ENCODE measurements at places on chromosomes 3 and 15. TPM values are rescaled to one million over a fixed set of nuclear protein-coding genes. Genes with fewer than 3 reads are reported as not detected.

DNA sequence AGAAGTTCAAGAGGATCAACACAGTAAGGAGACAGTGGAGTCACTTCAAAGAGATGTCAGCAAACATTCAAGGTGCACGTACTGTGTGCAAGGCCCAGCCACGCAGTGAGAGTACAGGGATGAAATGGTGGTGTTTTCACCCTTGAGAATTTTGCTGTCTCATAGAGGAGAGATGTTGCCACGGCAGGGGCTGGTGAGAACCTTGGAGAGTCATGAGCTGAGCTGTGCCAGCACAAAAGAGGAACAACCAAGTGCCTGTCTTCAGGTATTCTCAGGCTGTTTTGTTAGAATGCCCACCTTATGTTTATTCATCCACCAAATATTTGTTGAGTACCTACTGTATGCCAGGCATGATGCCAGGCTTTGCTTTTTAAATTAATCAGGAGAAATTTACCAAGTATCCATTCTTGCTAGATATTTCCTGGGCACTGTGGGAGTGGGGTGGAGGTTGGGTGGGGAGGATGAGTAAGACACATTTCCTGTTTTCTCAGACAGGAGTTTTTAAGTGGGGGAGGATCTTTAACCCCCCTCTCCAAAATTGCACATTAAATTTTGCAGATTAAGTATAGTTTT, 72.6 kb downstream of the SLC6A11 start:
- H3K4me1 ChIP-seq: no peaks in the 10 kb centered on the region
- no peaks in the 10 kb centered on the region for H3K27me3 ChIP-seq
- no peak for DNase-seq
- H3K27ac ChIP-seq: no peak overlapping the region

DNA sequence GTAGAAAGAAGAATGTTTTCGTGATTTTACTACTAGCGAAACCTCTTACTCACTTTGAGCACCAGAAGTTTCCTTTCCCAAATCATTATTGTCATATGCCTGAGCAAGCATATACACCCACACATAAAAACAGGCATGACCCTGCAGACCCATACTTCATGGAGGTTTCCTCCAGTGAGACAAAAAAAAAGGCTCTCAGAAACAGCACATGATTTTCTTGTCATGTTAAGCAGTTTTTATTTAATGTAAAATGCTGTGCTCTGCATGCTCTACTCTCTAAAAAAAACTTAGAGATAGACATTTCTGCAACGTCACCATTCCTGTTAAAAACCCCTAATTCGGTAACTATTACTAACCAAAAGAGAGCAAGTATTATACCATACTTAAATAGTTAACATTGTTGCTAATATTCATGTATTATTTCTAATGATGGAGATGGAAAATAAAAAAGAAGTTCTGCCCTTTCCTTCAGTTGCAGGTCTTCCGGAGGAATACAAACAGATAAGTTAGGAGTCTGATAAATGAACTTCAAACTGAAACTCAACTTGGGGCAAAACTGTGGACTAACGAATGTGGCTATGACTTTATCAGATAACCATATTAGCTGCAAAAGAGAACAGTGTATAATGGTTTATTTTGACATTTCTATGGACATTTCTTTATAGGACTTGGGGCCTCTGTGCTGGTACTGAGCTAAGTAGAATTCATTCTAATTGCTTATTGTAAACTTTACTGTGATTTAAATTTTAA, 15.9 kb downstream of the CD200R1 start:
- no peaks in the 10 kb centered on the region for H3K27me3 ChIP-seq
- no peak overlapping the region for H3K4me3 ChIP-seq
- no peak overlapping the region for H3K27ac ChIP-seq
- H3K36me3 ChIP-seq: no peaks in the 10 kb centered on the region
- H3K4me1 ChIP-seq: no peaks in the 10 kb centered on the region

ST3GAL6 gene
- total RNA-seq: 6.0 TPM

GRCh38 chr15:99906793-99907192, 173.6 kb upstream of the LYSMD4 start:
- no peak overlapping the region for H3K27ac ChIP-seq
- no peaks in the 10 kb centered on the region for H3K36me3 ChIP-seq
- H3K4me3 ChIP-seq: no peak overlapping the region
- no peaks in the 10 kb centered on the region for H3K27me3 ChIP-seq

DNA sequence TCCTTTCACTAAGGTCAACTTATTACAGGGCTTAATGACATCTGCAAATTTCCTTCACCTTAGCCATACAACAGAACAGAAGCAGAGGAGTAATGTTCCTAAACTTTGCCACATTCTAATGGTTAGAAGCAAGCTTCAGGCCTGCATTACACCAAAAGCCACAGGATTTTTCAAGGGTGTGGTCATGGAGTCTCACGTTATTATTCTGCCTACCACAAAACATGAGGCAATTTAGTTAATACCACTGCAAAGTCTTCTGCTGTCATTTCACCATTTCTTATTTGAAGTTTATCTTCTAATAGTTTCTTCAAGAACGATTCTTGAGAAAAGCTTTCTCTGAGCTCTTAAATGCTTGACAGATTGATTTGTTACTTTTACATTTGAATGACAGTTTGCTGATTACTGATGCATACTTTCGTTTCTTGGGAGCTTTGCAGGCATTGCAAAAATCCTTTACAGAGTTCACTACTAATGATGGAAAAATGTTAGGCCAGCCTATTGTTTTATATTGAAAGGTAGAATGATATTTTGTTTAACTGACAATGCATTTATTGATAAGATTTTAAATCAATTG, 1257.1 kb downstream of the NSUN3 start:
- no peak for DNase-seq
- H3K36me3 ChIP-seq: no peaks in the 10 kb centered on the region
- H3K27me3 ChIP-seq: no peaks in the 10 kb centered on the region
- H3K4me1 ChIP-seq: no peaks in the 10 kb centered on the region

DNA sequence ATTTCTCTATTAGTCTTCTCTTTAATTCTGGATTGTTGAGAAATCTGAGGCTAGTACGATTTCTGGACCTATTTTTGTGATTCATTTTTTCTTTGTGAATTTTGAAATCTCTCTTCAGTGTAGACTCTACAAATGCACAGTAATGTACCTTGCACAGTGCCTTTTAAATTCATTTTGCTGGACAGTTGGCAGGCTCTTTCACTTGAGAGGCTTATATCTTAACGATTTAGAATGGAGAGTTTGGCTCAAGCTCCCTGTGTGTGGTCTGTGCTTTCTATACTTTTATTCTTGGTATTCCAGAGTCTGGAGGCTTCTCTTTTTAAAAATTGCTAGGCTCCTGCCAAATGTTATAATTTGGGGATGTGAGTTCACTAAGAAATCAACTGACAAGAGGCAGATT, 8.8 kb downstream of the CRYBG3 start:
- no peaks in the 10 kb centered on the region for H3K27me3 ChIP-seq
- DNase-seq: no peak
- no peaks in the 10 kb centered on the region for H3K4me1 ChIP-seq
- no peaks in the 10 kb centered on the region for H3K36me3 ChIP-seq
- H3K4me3 ChIP-seq: no peak overlapping the region

THBS1 gene
- 16.5 TPM for total RNA-seq

- H3K4me3 ChIP-seq: no peak overlapping the region
- DNase-seq: no peak
- no peaks in the 10 kb centered on the region for H3K4me1 ChIP-seq
- no peaks in the 10 kb centered on the region for H3K27me3 ChIP-seq
- H3K36me3 ChIP-seq: no peaks in the 10 kb centered on the region
- no peak overlapping the region for H3K27ac ChIP-seq
Measured at GRCh38 chr3:34360713-34361112, 562.3 kb downstream of the PDCD6IP start.

- H3K36me3 ChIP-seq: no peaks in the 10 kb centered on the region
- no peak overlapping the region for H3K4me3 ChIP-seq
- no peaks in the 10 kb centered on the region for H3K27me3 ChIP-seq
- H3K27ac ChIP-seq: no peak overlapping the region
- H3K4me1 ChIP-seq: peaks cover 2% of the 10 kb centered on the region
- no peak for DNase-seq
Measured at GRCh38 chr3:16013568-16013967, 160.9 kb upstream of the GALNT15 start.

DNA sequence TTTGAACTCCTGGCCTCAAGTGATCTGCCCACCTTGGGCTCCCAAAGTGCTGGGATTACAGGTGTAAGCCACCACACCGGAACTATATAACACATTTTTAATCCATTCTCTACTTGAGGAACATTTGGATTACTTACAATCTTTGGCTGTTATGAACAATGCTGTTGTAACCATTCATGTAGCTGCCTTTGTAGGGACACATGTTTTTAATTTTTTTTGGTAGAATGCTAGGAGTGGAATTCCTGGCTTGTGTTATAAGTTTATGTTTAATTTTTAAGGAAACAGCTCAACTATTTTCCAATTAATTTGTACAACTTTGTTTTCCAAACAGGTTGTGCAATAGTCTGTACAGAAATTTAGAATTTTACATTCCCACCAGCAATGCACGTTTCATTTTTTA, 51.7 kb downstream of the GPR149 start:
- no peaks in the 10 kb centered on the region for H3K36me3 ChIP-seq
- no peak overlapping the region for H3K27ac ChIP-seq
- H3K4me1 ChIP-seq: no peaks in the 10 kb centered on the region
- no peak overlapping the region for H3K4me3 ChIP-seq

CPLX3 gene
- 0.63 TPM for total RNA-seq

DNA sequence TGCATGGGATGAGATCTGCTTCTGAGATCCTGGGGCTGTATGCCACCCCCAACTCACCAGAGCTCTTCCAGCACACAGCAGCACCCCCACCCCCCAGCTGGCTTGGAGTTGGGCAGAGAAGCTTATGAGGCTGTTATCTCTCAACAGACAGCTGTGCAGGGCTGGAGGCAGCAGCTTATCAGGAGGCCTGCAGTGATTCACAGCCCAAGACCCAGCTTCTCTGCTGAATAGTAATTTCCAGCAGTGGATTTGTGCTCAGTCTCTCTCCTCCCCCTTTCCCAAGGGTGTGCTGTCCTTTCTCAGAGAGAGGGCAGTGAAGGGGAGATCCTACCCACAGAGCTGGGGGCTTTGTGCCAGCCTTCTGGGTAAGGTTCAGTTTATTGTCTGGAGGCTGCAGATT, 2.1 kb downstream of the RPP25 start:
- DNase-seq: peak; percentile 70
- H3K4me3 ChIP-seq: peak overlapping the region; percentile 86
- H3K36me3 ChIP-seq: no peaks in the 10 kb centered on the region
- no peak overlapping the region for H3K27ac ChIP-seq

MCTP2 gene
- 9.2 TPM for total RNA-seq

GRCh38 chr3:21920421-21920861, 169.4 kb upstream of the ZNF385D start:
- no peaks in the 10 kb centered on the region for H3K27me3 ChIP-seq
- H3K4me3 ChIP-seq: no peak overlapping the region
- H3K27ac ChIP-seq: no peak overlapping the region
- no peaks in the 10 kb centered on the region for H3K4me1 ChIP-seq
- no peak for DNase-seq
- H3K36me3 ChIP-seq: no peaks in the 10 kb centered on the region

GRCh38 chr15:95149036-95149435, 917.7 kb downstream of the MCTP2 start:
- H3K27me3 ChIP-seq: no peaks in the 10 kb centered on the region
- DNase-seq: no peak
- H3K27ac ChIP-seq: no peak overlapping the region

DNA sequence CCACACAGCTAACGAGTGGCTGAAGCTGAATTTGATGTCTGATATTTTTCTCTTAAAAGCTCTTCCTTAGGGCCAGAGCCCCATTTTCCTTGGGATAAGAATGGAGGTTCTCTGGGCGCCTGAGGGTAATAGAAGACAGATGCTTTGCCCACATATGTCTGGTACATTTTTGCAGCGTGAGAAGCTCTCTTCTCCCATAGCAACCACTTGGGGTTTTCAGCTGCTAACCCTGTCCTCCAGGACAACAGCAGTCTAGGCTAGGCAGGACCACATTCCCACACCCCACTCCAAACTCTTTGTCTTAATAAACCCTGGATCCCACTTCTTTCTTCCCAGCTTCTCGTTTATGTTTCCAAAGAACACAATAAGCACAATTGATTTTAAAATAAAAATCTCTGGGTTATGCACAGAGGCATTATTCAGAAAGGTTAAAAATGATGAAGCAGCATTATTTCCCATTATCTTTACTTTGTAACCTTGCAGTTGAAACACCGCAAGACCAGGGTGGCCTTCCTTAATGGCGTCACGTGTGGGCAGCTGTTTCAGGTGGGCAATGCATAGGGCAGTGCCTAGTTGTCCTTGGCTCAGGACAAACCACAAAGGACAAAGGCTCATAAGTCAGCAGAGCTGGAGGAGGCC, 56.5 kb upstream of the NTRK3 start:
- no peaks in the 10 kb centered on the region for H3K4me1 ChIP-seq
- DNase-seq: no peak
- peaks cover 58% of the 10 kb centered on the region for H3K27me3 ChIP-seq
- no peaks in the 10 kb centered on the region for H3K36me3 ChIP-seq
- H3K27ac ChIP-seq: no peak overlapping the region

DNA sequence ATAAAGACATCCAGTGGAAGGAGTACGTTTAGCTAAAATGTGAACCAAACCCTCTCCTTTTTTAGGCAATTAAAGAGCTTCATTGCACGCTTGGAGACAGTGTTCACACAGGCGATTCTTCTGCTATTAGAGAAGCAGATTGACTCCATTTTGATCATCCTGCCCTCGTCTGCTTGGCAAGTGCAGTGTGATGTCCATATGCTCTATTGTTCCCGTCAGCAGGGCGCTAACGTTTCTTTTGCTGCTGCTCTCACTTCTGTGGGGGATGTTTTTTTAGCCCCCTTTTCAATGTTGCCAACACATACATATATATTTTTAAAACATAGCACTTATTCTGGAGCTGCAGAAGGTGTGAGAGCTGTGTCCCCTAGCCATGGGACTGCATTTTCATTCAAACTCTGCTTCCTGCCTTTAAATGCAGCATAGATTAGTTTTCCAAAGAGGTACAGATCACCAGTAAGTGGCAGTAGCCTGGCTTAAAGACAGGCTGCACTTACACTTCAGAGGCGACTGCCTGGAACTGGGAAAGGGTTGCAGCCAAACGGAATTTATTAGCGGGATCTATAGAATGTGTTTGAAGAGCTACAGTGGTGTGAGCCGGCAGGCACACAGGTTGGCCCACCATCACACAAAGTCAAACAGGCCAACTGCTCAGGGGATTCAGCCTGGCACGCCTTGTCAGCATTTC, 292.6 kb upstream of the DPH6 start:
- H3K4me1 ChIP-seq: no peaks in the 10 kb centered on the region
- H3K36me3 ChIP-seq: no peaks in the 10 kb centered on the region
- H3K27me3 ChIP-seq: no peaks in the 10 kb centered on the region
- no peak overlapping the region for H3K4me3 ChIP-seq
- no peak overlapping the region for H3K27ac ChIP-seq
- peak; percentile 50 for DNase-seq

DNA sequence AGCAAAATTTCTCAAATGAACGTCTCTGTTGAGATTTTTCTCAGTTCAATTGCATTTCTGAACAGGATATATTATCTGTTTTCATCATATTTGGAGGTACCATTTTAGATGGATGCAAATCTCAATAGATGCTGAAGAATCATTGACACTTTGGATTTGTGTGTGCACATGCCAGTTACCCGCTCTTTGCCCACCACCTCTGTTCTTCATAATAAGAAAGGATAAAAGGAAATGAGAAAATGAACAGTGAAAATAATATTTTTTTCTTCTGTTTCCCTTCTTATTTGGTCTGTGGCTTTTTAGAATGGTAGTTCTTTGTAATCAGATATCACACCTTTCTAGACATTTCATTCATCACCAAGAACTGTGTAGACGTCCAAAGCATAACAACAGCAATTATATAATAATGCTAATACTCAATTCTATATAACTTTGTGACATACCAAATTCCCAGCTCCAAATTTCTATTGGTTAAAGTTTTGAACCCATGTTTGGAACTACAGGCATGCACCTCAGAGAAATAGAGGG, 256.7 kb upstream of the SATB1 start:
- H3K27ac ChIP-seq: no peak overlapping the region
- no peaks in the 10 kb centered on the region for H3K36me3 ChIP-seq
- no peak for DNase-seq
- H3K4me1 ChIP-seq: no peaks in the 10 kb centered on the region
- no peaks in the 10 kb centered on the region for H3K27me3 ChIP-seq
